ENCODE measurements at places on chromosomes 2 and 18. TPM values are rescaled to one million over a fixed set of nuclear protein-coding genes. Genes with fewer than 3 reads are reported as not detected.

GRCh38 chr18:35610089-35610488 is 28.5 kb downstream of the GALNT1 start:
- DNase-seq, result no peak

- no peak for DNase-seq
Observed at GRCh38 chr2:121103960-121104359, 181.0 kb downstream of the TFCP2L1 start.

DNA sequence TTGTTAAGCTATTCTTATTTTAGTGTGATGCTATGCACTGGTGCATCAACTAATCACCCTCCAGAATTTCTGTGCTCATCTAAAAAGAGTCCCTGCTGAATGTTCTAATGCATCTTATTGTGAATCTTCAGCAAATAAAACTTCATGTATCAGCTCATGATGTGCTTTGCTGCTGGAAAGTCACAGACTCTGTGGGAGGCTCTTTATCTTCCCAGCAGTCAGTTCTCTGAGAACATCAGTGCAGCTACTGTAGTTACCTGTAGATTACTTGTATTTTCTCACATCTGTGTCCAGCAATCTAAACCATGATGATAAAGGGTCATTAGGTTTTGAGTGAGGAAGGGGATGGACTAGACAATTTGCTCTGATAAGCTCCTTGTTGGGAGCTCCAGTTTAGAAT is 141.6 kb upstream of the SP3 start:
- DNase-seq, result no peak

DNA sequence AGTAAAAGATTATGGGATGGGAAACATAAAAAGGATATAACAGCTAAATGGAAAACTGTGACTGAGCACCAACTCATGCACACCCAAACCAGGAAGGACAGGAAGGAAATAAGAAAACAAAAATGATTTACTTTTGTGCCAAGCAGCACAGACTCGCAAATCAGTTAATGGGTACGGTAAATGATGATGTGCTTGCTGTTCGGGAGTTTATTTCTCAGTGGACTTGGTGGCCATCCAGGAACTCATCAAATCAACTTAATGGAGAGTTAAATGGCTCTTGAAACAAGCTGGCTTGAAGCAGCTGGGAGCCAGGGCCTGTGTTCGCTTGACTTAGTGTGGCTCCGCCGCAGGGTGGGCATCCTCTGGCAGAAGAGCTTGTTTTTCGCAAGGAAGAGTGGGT is 36.2 kb downstream of the MTCL1 start:
- no peak for DNase-seq

GRCh38 chr2:211986313-211986712 is 552.3 kb downstream of the ERBB4 start:
- no peak for DNase-seq

DNA sequence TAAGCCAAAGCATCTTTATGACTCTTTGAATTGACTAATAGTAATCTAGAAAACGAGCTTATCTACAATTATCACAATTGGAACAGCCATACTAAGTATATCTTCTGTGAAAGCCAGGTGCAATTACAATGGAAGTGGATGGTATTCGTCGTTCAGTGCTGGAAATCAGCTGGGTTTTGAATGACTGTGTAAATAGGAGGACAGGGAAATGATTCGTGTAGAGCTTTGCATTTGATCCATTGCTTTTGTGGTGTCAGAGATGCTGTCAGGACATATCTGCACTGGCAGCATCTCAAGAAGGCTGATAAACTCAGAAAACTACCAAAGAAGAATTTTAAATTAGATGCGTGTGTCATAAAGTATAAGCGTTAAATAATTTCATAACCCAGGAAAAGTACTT is 187.1 kb downstream of the ZNF407 start:
- no peak for DNase-seq

DNA sequence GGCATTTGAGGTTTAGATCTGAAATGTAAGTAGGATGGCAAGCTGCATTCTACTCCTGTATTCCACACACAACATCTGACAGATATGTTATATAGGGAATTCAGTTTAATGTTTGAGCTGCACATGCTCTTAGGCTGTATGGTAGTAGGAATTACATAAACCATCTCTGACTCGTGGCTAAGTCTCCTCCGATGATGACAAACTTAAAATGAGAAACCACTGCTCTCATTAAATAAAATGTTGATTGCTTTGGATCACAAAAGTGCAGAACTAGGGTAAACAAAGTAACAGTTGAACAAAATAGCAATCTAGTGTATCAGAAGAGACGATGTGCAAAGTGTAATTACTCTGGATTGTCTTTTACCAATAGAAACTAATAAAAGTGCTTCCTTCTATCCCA is 50.1 kb upstream of the WDR75 start:
- DNase-seq, result no peak

STARD6 gene
- not detected for total RNA-seq

GRCh38 chr18:44915661-44916060 is 235.0 kb downstream of the SETBP1 start:
- no peak for DNase-seq

ATOH8 gene
- 260 TPM for total RNA-seq

DNA sequence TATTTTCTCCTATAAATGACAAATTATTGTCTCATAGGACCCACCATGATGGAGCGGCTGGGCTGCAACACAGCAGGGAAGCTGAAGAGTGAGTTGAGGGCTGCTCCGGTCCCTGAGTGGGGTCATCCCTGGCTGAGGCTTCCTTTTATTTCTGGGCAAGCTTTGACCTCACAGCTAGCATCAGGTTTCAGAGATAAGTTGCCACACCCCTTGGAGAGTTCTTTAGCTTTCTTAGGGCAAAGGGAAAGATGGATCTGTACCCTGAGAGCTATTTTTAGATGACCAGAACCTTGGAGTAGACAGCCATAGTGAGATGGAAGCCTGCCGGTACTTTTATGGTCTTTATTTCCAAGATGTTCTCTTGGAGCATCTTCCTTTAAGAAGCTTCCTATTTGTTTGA is 11.5 kb downstream of the MYL1 start:
- no peak for DNase-seq

GRCh38 chr2:241020201-241020600 is 21.8 kb downstream of the SNED1 start:
- no peak for DNase-seq

- peak; percentile 79 for DNase-seq
Observed at GRCh38 chr2:160493227-160494028, at the start of gene RBMS1. RBMS1 (minus strand) TSS chr2:160493807; CDS start chr2:160493363, 444 bp downstream.

GRCh38 chr2:43465234-43465633 is 130.6 kb downstream of the THADA start:
- peak; percentile 69 for DNase-seq

DNA sequence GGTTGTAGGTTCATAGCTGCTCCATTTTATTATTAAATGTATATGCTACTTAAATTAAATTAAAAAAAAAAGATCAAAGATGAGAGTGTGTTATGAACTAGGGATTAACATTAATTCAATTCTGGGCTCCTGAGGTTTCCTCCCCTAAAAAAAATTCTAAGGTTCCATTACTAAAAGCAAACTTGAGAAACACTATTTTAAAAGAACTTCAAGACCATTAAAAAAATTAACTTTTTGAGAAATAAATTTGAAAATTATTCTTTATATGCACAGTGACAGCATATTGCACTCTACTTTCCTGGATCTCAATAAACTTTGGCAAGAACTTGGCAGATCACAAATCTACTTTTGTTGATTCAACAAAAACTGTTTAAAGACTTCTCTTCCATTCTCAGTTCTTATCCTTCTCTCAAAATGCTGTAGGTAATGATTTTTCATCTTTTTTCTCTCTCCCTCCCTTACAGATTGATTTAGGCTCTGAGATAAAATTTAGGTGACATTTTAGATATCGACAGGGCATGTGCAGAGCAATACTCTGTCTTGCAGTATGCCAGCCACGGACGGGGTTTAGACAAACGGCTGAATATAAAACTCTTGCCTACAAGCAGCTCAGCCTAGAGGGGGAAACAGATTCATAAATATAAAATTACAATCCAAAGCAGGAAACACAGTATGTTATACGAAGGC is 592 bp upstream of the MARS2 start:
- no peak for DNase-seq

- DNase-seq, result no peak
Observed at GRCh38 chr2:88239781-88240180, 69.6 kb downstream of the THNSL2 start.

- no peak for DNase-seq
Observed at GRCh38 chr2:48723129-48723528, 32.4 kb downstream of the LHCGR start.

SERPINB11 gene
- not detected for total RNA-seq

GRCh38 chr18:38826247-38826646 is 1260.6 kb upstream of the CELF4 start:
- DNase-seq, result no peak

DNA sequence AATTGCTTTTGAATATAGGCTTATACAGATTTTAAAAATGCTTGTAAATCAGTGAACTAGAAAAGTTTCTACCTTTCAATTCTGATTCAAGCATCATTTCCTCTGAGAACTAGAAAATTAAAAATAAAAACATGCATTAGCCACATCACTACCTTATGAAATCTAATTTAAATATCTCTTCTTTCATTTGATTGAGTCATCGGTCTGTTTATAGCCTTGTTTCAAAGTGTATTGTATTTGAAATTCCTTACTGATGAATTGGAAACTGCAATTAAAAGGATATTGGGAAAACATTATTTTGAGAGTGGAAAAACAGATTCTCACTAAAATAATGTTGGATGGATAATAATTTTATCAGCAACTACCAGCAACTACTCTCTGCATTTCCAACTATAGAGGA is 717.7 kb upstream of the FAM98A start:
- DNase-seq, result no peak

Data from thyroid gland (tissue), 4 donors.